Stimulated activated naive CD4-positive, alpha-beta T cell treated with Interleukin-2 at 50 U/mL for 16 hours (primary cell): ENCODE measurements at places on chromosomes 2 and 18.

- DNase-seq = peak; percentile 49
These were observed 106.1 kb upstream of the ALKAL2 start for GRCh38 chr2:393711-394696.

DNA sequence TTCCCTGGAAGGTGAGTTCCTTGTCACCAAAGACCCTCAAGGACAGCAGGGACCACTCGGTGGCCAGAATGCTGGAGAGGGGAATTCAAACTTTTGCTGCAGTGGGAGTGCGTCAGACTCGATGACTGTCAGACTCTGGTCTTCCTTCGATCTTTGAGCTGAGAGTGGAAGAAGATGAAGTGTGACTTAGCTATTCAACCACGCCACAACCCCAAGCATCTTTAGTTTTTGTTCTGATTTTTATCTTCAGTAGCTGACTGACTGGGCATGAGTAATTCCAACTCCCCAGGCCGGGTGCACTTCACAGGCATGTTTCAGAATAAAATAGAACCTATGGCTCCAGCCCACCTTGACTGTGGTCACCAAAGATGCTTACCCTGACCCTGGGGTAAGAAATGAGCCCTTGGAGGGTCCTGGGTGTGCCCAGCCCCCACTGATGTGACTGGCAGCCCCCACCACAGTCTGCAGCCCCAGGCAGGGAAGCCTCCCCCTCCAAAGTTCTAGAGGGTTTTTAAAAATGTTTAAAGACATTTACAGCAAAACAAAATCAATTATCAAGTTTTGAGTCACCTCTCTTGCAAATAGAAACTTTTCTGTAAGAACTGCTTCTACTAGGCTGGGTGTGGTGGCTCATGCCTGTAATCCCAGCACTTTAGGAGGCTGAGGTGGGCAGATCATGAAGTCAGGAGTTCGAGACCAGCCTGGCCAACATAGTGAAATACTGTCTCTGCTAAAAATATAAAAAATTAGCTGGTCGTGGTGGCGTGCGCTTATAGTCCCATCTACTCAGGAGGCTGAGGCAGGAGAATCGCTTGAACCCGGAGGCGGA lies 24.9 kb upstream of the YWHAQ start:
- peak; percentile 64 for DNase-seq

DNA sequence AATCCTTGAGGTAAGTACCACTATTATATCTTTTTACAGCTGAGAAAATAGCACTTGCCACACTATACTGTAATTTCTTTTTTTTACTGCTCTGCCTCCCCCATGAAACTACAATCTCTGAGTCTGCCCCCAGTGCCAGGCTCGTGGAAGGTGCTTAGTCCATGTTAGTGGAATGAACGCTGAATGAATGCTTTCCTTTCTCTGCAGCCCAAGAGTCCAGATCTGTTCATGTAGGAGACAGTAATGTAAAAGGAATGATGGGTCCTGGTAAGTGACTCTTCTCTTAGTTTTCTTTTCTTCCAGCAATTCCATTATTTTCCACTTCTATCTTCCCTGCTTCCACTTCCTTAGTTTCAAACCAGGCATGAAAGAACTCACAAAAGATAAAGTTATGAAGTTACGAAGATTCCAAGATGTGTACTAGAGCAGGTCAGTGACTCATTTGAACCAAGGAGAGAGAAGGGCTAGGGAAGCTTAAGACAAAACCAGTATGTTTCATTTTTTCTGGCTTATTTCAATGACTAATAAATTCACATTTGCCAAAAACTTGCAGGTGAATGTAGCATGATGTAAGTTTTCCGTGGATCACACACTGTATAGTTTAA lies 46.0 kb downstream of the ARHGEF33 start:
- no peak for DNase-seq

- no peak for DNase-seq
These were observed 195.5 kb downstream of the ANKRD30BL start for GRCh38 chr2:131966256-131966655.

- no peak for DNase-seq
These were observed 54.0 kb upstream of the STRN start for GRCh38 chr2:37020212-37020886.

DNA sequence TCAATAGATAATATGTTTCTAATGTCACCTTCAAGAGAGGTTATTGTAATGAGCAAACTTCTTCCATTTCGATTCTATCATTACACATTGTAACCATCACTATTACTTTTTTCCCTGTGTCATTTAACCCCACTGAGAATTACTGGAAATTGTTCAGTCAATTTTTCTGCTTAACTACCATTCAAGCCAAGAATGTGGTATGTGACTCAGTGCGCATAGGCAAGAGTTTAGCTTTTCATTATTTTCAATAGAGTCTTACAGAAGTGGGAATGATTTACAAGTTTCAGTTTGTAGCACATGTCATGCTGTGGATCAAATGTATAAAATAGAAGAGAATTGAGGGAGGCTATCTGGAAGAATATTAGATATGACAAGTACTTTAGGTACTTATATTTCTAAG lies 34.3 kb upstream of the PIEZO2 start:
- no peak for DNase-seq

GRCh38 chr2:136215449-136215848 lies 97.5 kb upstream of the CXCR4 start:
- no peak for DNase-seq

DNA sequence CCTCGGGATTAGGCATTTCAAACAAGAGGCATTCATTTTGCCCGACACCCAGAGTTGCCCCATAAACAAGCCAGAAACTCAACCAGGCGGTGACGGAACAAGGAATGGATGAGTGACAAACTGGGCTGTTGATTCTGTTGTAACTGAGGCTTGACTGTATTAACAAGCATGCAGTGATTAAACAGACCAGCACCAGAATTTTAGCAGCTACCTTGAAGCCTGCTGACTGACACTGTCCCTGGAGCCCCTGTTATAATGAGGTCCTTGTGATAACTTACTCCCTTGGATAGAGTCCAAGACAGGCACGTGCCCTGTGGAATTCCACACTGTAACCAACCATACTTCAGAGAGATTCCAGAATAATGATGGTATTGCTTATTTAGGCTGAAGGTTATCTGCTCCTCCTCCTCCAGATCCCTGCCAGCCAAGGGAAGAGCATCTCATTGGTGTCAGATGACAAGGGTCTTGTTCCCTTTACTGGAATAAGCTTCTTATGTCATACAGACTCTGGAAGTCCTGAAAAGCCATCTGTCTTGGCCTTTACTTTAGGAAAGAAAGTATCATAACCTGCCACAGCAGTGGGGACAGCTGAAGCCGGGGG lies 97.1 kb upstream of the RMDN2 start:
- no peak for DNase-seq

DNA sequence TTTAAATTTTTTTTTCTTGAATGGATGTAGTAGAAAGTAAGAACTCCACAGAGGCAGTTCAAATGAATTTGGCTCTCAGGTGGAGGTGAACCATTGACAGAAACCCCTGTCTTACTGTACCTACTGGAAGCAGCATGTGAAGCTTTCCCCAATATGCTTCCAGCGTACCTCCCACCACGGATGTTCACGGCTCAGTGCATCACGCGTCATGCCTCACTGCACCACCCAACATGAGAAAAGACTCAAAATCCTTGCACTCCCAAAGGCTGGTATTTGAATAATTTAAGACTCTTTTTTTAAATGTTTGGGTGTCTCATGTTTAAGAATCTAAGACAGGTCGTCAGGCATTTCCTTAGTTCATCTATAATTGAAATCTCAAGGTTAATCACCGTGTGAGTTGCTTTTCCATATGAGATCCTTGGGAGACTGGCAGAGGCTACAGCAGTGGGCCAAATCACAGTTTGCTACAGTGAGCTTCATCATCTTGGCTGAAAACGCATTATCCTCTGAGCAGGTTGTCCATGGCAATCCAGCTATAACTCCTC lies 846.4 kb downstream of the DCDC2C start:
- DNase-seq = no peak

DNA sequence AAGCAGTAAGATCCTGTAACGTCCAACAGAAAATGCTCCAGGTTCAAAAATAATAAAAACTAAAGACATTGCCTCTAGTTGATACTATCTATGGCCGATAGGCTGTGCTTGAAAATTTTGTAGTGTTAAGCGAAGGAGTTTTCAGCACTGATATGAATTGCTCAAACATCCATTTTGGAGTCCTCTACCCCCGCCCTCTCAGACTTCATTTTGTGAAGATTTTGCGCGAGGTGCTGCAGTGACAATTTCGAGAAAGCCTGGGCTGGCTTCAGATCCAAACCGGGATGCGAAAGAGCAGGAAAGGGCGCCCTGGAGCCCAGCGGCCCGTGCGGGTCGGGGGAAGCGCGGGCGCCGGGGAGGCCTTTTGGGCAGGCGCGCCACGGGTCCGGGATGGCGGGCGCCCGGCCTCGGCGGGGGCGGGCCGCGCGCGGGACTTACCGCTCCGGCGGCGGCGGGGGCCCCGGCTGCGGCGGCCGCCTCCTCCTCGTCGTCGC lies 1.8 kb downstream of the SP3 start:
- DNase-seq = peak; percentile 68
